Hematopoietic multipotent progenitor cell treated with erythropoietin and hydrocortisone succinate and interleukin-3 and kit ligand, for 6 days (in vitro differentiated cells): ENCODE measurements at places on chromosomes 2 and 18.

- DNase-seq = no peak
Measured at GRCh38 chr2:159053161-159054031, 85.0 kb downstream of the TANC1 start.

DNA sequence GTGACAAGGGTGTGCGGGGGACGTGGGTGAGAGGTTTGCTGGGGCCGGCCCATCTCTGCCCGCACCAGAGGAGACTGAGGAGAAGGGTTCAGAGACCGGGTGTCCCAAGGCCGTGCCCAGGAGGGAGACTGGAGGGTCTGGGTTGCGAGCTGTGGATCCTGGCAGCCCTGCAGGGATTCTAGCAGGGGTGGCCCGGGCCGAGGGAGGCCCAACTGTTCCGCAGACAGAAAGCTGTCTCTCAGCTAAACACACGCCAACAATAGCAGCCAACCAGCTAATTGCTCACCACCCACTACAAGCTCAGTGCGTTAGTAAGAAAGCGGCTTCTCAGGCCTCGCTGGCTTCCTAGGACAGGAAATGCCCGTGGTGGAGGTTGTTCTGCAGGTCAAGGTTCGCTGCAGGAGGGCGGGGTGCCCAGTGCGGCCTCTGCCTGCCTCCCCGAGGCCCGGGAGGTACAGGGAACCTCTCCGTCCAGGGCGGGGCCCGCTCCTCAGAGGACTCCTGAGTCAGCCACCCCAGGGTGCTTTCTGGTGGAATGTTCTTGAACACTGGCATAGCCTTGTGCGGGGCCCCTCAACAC is 282.0 kb upstream of the PXDN start:
- DNase-seq = no peak

GRCh38 chr2:144508172-144508851 is 11.6 kb downstream of the ZEB2 start:
- peak; percentile 78 for DNase-seq

GRCh38 chr2:147836099-147836498 is 8.7 kb upstream of the ACVR2A start:
- DNase-seq = no peak

GRCh38 chr2:230933521-230934180 is 8.6 kb upstream of the GPR55 start:
- no peak for DNase-seq

DNA sequence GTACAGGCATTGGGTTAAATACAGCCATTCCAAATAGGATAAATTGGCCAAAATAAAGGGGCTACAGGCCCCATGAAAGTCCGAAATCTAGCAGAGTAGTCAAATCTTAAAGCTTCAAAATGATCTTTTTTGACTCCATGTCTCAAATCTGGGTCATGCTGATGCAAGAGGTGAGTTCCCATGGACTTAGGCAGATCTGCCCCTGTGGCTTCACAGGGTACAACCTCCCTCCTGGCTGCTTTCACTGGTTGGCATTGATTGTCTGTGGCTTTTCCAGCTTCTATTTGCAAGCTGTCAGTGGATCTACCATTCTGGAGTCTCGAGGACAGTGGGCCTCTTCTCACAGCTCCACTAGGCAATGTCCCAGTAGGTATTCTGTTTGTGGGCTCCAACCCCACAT is 56.1 kb downstream of the CCDC141 start:
- DNase-seq = no peak

DNA sequence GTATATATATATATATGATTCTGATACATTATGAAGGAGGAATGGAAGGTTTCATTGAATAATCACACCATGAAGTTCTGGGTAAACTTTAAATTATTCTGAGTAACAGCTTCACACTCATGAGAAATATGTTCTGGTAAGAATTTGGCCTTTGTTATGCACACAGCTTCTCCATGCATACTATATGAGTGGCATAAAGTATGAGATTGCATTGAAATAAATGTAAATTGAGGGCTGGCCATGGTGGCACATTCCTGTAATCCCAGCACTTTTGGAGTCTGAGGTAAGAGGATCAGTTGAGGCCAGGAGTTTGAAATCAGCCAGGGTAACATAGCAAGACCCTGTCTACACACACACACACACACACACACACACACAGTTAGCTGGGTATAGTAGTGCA is 50.0 kb upstream of the ARL5A start:
- no peak for DNase-seq

GRCh38 chr2:80393991-80394390 is 89.4 kb upstream of the LRRTM1 start:
- no peak for DNase-seq

GRCh38 chr2:45583977-45584376 is 27.1 kb downstream of the SRBD1 start:
- DNase-seq = peak; percentile 28

GRCh38 chr2:156864325-156864724 is 393.2 kb upstream of the GALNT5 start:
- DNase-seq = no peak

GRCh38 chr2:60884800-60885199 is 3.4 kb downstream of the REL start:
- peak; percentile 69 for DNase-seq

- no peak for DNase-seq
Measured at GRCh38 chr2:118857677-118858484, 10.4 kb upstream of the EN1 start.

DNA sequence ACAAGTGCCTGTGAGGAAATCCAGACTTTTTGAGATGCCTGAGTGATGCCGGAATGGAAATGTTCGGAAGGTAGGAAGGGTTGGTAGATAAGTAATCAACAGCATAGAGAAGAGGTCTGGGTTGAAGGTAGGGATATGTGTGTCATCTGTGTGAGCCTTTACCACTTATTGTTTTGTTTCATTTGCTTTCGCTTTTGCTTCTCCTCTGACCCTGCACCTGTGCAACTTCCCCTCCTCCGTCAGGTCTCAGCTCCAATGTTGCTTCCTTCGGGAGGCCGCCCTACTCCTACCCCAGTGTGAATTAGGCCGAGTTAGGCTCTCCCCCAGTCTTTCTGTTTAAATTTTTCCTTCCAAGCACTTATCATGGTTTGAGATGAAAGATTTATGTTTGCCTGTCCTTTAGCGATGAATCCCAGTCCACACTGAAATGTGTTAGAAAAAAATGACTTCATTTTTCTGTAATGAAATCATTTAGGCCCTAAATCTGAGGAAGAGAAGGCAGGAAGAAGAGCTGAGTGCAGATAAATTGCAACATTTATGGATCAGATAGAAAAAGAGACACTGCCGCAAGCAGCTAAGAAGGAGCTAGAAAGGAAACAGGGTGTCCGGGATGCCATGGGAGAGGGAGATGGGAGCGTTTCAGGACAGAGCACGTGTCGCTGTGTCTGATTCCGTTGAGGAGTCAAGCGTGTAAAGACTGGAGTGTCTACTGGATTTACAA is 139.6 kb upstream of the PELI1 start:
- no peak for DNase-seq

GRCh38 chr2:240981280-240981679 is 17.1 kb upstream of the SNED1 start:
- DNase-seq = no peak

DNA sequence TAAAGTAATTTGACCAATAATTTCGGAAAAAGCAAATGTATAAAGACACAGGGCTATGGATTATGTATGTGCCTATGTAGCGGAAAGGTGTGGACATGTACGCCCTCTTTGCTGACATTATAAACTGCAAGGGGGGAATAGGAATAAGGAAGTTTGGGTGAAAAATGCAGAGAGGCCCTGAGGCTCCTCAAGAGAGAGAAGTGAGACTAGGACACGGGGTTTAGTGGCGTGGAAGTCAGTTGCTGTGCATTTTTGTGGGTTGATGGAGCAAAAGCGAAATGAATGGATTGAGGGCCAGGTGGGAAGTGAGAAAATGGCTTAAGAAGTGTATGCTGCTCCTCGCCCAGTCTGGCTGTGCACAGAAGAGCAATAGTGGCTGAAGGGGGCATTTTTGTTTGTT is 96.2 kb upstream of the B3GNT7 start:
- DNase-seq = peak; percentile 12

DNA sequence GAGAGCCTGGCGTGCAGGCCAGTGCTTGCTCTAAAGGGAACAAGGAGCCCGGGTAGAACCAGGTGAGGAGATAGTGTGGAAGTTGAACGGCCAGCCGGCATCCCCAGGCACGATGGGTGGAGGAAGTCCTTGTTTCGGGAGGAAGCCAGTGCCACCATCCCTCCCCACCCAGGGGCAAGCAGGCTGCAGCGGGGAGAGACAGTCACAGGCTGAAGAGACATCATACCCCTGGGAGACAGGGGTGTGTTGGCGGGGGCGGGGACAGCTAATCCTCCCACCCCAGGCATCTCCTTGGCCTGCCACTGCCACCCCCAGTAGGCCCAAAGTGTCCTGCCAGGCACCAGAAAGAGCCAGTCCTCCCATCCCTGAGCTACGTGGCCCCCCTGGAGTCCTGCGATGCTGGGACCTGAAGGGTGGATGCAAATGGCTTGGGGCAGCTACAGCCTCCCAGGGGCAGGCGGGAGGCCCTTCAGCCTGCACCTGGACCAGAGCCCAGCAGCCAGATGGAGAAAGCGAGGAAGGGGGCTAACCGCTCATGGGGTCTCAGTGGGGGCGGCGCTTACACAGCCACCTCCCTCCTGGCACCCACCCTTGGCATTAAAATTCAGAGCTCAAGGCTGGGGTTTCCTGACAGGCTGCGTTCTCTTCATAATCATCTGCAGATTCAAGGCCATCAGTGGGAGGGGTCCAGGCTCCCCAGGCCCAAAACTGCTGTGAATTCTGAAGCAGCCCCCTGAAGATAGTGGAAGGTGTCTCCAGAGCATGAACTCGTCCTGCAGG is 14.8 kb upstream of the GPR55 start:
- DNase-seq = no peak

DNA sequence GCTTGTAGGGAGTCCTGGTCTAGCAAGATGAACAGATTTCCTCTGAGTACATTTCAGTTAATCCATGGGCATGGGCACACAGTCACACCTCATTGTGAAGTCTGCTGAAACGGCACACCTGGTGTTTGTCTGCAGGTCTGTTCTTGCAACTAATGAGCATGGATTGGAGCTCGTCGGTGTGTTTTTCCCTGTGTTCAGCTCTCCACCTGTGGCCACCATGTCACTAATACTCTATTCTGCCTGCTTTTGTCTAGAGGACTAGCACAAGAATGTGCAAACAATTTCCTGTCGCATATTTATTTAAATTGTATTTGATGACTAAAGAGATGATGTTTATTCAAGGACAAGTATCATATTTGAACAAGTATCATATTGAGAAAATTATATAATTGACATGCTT is 24.5 kb upstream of the PPP4R1 start:
- no peak for DNase-seq

DNA sequence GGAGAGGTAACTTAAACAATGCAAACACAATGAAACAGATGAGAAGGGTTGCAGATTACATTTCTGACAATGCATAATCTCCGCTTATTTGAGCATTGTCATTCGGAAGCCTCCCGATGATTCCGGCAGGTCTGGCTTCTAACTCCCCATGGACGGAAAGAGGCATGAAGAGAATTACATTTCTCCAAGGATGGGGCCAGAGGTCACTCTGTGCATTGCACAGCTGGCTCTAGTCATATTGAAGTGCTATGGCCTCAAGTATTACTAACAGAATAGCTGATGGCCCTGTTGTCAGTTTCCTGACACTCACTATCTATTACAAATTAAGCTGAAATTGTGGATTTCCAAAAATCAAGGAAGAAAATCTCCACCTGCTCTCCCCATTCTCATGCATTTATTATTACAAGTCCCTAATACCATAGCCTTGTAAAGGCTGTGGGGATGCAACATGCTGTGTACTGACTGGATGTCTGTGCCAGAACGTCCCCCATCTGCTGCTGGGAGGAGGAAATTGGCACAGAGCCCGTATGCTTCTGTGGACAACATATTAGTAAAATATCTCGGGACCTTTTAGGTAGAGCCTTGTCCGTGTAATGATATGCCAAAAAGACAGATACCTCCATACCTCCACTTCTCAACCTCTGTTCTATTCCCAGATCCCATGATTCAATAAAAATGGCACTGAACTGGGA is 168.1 kb downstream of the SETBP1 start:
- DNase-seq = no peak

GRCh38 chr2:3263487-3263886 is 114.1 kb downstream of the EIPR1 start:
- no peak for DNase-seq

DNA sequence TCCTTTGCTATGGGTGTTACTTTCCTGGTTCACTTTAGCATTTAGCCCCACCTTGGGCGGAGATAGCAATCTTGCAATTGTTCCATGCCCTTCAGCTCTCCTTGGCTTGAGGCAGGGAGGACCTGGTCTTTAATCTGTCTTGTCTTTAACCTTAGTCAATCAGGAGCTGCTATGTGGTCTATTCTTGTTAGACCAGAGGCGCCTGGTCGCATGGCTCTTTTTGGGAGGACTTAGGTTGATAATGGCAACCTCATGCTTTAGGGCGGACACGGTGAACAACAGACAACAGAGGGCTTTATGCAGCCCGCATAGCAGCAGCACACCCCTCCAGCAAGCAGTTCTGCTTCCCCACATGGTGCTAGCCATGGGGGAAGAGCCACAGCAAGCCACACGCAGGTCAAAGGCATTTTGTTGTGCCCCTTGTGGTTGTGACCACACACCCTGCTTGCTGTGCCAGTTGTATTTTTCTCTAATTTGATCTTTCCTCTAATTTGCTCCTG is 17.7 kb upstream of the ZDBF2 start:
- no peak for DNase-seq

DNA sequence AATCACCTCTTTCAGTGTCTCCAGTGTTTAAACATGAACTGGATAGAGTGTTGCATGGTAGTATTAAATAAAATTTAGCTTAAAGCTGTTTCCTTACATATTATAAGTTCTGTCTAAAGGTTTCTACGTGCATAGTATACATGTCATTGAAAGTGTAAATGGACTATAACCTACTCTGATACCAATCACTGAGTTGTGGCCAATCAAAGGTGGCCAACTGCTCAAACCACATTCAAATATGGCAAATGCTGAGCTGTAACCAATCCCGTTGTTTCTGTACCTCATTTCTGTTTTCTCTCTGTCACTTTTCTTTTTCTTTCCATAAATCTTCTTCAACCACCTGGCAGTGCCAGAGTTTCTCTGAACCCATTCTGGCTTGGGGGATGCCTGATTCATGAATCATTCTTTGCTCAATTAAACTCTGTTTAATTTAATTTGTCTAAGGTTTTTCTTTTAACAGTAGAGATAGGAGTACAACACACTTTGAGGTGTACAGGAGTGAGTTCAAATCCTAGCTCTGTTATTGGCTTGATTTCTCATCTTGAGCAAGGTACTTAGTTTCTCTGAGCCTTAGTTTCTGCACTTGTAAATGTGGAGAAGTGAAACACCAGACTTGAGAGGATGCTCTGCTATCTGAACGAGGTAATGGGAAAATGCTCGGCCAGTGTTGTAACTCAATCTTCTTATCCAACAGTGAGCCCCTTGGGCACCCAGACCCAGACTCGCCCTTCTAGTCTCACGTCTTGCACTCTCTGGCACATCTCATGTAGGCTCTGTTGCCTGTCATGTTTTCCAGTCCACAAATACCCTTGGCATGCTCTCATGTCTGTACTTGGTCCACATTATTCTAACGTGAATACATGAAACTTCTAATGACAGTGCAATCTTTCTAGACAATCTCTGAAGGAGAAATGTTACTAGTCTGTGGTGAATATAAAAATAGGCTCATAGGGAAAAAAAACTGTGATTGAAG is 228.0 kb downstream of the PIK3C3 start:
- no peak for DNase-seq

- DNase-seq = peak; percentile 42
Measured at GRCh38 chr2:149160701-149161217, 122.3 kb downstream of the LYPD6B start.

GRCh38 chr2:235701206-235701981 is 207.6 kb downstream of the AGAP1 start:
- no peak for DNase-seq

GRCh38 chr2:213252206-213252605 is 32.1 kb upstream of the SPAG16 start:
- no peak for DNase-seq

- DNase-seq = no peak
Measured at GRCh38 chr2:172658945-172659344, 76.7 kb upstream of the RAPGEF4 start.
